H9 (cell line): ENCODE measurements at places on chromosomes 12 and 14. TPM values are rescaled to one million over a fixed set of nuclear protein-coding genes. Genes with fewer than 3 reads are reported as not detected.

DNA sequence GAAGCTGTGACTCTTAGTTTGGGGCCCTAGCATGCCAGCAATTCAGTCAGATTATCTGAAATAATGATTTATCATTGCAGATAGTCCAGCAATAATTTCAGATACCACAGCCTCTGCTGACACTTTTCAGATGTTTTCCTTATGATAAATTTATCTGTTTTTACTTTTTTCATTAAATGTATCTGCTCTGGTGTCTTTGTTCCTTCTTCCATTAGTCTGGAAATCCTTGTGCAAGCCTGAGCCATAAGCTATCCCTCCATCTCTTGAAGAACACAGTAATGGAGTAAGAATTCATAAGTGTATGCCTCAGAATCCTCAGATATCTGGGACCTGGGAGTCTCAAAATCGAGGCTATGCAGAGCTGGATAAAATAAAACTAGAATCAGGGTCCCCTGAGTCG, 146.4 kb upstream of the KRR1 start:
- DNase-seq = no peak

GRCh38 chr12:90299121-90299520, 590.5 kb upstream of the ATP2B1 start:
- no peak for DNase-seq

GRCh38 chr12:88202500-88202899, 60.4 kb downstream of the TMTC3 start:
- no peak for DNase-seq

The KRT75 gene
- not detected in 2 replicates for total RNA-seq

- DNase-seq = no peak
These were observed 28.2 kb downstream of the TSPAN19 start for GRCh38 chr12:85007836-85008235.

- DNase-seq = peak; percentile 81
These were observed 863 bp downstream of the DENND5B start for GRCh38 chr12:31589904-31590641.

The CLEC9A gene
- total RNA-seq = not detected in 2 replicates
